ENCODE measurements at places on chromosomes 2 and 18. TPM values are rescaled to one million over a fixed set of nuclear protein-coding genes. Genes with fewer than 3 reads are reported as not detected.

Gene IL18R1
- 1.1 TPM for polyA plus RNA-seq

Gene ARHGEF33
- 16.7 TPM for polyA plus RNA-seq

Gene C2orf80
- polyA plus RNA-seq = not detected

Gene CFC1
- not detected for polyA plus RNA-seq

Gene SERPINB12
- polyA plus RNA-seq = 1.1 TPM

All from testis (tissue), 5 donors.